Activated naive CD4-positive, alpha-beta T cell treated with anti-CD3 and anti-CD28 coated beads, Interleukin-2, amount 50 U/mL, for 16 hours (primary cell): ENCODE measurements at places on chromosomes 6 and 20.

DNA sequence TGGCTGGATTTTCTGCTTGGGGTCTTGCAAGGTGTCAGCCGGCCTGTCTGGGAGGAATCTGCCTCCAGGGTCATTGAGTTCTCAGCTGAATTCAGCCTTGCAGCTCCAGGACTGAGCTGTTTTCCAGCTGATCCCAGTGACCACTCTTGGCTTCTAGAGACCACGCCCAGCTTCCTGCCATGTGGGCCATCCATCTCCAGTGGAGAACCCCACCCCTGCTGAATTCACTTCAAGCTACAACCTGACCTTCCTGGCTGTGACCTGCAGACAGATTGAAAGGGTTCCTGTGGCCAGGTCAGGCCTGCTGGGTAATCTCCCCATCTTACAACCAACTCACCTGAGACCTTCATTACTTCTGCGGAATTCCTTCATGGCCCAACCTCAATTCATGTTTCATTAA lies 26.5 kb upstream of the SYNDIG1 start:
- no peak for DNase-seq

DNA sequence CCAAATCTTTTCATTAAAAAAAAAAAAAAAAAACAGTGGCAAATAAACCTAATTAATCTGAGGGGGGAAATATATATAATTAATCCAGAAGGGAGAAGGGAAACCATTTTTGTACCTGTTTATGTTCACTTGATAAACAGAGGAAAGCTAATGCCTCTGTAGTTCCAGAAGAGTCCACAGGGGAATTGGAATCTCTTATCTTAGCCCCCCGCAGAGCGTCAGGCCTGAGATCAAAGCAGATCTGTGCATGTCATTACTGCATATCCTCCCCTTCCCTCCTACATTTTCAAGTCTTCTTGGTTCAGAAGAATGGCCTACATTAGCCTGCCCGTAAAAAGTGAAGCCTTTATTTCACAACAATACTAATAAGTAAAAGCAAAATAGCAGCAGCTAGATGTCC lies 157.2 kb downstream of the PTPRT start:
- DNase-seq: no peak

- peak; percentile 31 for DNase-seq
Observed at GRCh38 chr6:158938811-158939254, 61.2 kb downstream of the RSPH3 start.

GRCh38 chr20:58921564-58921963 lies 59.5 kb upstream of the NELFCD start:
- no peak for DNase-seq

- no peak for DNase-seq
Observed at GRCh38 chr20:48761874-48762273, 65.9 kb downstream of the PREX1 start.
